ENCODE measurements at places on chromosomes 2 and 18.
A peak's percentile ranks its signal among the peaks of the same experiment; 100 is the strongest.

DNA sequence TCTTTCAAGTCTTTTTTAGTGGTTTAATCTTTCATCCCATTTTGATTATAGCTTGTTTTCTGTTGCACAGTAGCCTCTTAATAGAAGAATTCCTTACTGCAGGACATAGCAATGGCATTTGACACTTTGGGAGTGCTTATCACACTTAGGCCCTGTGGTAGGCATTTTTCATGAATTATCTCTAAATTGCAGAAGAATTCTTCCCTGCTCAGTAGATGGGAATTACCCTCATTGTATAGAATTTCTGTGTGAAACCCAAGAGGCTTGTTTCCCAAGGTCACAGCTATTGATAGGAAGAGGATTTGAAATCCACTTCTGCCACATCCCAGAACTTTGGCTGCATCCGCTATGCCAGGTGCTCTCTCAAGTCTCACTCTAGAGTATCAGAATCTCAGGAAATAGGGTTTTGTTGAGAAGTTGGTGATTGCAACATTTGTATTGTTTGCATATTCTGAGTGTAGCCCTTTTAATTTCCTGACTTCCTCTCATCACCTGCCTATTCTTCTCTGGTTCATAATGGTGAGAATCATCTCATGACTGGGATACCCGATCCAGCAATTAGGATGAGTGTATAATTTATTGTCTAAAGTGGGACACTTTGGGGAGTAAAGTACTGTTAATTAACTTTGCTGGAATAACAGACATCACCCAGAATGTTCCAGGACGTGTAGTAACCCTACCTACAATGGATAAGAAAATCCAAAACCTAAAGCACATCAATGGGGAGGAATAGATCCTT lies 255.2 kb upstream of the RASGRP3 start:
- no peak for DNase-seq

DNA sequence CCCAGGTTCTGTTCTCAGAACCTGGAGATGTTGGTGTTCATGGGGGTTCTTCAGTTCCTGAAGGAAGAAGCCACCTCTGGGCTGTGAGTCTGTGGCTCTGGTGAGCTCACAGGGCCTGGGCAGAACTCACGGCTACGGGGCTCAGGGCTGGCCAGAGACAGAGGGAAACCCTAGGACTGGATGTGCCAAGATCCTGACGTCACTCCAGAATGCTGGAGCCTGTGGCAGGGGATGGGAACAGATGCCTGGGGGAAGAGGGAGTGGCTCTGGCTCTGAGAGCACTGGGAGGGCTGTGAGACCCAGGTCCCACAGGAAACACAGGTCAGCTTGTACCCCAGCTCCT lies at the start of gene OTOF:
Gene OTOF, minus strand, starts transcription at position 214 of the 343 bp plus-strand sequence.
- DNase-seq = peak; percentile 78

DNA sequence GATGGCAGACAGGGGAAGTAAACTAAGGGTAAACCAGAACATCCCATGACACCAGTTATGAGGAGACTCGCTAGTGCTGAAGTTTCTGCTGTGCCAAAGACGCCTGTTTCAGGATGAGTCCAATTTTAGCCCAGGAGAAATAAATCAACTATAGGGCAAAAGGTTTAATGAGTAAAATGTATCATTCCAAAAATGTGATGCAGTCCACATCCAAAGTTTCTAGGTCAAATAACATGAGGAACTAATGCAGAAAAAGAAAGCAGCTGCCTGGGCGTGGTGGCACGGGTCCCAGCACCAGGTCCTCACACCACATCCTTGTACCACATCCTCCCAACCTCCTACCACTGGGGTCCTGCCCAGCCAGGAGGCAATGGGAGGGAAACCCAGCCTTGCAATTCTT lies 126.9 kb upstream of the CTAGE1 start:
- no peak for DNase-seq

DNA sequence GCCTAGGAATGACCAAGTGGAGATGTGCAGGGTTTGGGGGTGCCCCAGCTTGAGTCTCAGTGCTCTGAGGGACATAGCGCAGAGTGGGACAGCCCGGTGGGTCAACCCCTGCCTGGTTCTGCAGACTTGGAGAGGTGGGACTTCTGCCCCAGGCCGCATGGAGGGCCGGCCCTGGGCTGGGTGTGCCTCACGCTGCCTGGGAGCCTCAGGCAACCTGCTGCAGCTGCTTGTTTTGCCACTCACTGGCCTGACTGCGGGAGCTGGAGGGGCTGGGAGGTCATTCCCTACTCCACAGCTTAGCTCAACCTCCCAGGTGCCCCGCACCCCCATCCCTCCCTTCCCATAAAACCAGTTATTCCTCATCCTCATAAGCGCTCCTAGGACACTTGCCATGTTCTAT lies 33.1 kb downstream of the ODC1 start:
- no peak for DNase-seq

- no peak for DNase-seq
These were observed 272.2 kb downstream of the OSR1 start for GRCh38 chr2:19086231-19086651.

- DNase-seq = peak; percentile 56
These were observed 134.2 kb upstream of the CHAC2 start for GRCh38 chr2:53633441-53633840.

DNA sequence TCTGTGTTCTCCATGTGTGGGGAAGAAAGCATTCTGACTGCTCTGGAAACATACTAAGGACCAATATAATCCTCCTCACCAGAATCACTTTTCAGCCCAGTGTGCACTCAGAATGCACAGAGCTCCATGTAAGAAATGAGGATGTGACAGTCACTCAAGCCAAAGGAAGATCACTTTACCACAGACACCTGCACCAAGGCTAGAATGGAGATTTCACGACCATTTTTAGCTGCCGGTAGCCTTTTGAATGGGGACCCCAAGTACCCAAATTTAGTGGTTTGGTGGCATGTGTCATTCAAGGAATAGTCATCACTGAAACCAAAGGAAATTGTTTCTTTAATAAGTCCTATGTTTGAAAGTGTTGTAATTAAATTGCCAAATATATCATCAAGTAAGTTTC lies 613.2 kb upstream of the ACVR2A start:
- no peak for DNase-seq

DNA sequence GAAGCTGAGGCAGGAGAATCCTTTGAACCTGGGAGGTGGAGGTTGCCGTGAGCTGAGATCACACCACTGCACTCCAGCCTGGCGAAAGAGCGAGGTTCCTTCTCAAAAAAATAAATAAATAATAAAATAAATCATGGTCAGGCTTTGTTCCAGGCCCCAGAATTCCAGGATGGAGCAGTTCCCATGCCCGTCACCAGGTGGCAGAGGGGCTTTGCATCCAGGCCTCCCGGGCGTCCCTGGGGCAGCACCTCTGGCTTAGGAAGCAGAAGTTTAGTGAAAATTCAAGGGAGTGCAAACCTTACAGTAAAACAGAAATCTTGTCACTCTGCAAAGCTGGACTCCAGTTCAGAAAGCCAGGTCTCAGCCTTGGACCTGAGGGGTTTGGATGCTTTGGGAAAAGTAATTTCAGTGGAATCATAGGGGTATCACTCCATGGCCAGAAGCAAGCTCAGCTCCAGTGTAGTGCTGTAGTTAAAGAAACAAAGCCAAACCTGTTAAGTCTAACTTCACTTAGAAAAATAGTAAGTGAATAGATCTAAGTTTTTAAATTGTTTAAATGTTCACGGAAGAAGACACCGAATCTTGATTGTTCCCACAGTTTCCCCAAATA lies 512.7 kb downstream of the CMPK2 start:
- DNase-seq = peak; percentile 86

DNA sequence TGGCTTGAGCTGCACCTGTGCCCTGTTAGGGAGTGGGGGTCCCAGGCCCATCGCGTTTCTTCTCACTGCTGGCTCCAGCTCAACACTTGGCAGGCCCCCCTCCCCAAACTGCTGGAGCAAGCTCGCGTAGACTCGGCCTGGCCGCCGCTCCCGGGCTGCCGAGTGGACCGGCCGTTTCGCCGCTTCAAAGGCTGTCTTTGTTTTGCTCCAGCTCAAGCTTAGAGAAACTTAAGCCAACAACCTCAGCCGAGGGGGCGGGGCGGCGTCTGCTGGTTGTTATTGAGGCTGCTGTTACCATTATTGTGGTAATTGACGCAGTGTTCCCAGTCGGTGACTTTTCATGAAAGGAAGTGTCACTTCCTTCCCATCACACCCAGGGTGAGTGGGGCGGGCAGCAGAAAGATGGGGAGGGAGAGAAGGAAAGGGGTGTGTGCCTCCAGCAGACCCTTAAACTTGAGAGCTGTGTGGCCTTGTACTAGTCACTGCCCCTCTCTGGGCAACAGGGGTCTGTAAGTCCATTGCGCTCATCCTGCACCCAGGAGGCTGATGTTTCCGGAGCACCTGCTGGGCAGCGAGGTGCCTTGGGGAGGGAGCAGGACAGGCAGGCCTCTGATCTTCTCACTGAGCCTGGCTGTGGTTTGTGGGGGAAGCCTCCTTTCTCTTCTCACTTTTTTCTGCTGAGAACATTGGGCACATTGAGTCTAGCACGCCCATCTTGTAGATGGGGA lies 2.1 kb downstream of the ARID5A start:
- no peak for DNase-seq

DNA sequence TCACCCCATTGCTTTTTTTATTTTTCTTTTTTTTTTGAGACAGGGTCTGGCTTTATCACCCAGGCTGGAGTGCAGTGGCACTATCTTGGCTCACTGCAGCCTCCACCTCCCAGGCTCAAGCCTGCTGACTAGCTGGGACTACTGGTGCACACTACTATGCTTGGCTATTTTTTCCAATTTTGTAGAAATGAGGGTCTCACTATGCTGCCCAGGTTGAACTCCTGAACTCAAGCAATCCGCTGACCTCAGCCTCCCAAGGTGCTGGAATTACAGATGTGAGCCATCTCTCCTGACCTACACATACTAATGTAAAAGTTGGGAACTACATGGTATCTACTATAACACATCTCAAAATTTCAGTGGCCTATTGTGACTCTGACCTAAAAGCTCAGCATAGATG lies 101.2 kb downstream of the FMNL2 start:
- no peak for DNase-seq

GRCh38 chr2:121519732-121520640 lies 10.7 kb upstream of the RNU4ATAC start:
- no peak for DNase-seq

GRCh38 chr2:19685731-19686130 lies 216.1 kb downstream of the TTC32 start:
- DNase-seq = peak; percentile 34

- DNase-seq = peak; percentile 84
These were observed 300.4 kb downstream of the KCNS3 start for GRCh38 chr2:18178736-18179349.

- DNase-seq = no peak
These were observed 19.8 kb upstream of the GPR55 start for GRCh38 chr2:230944757-230945372.

DNA sequence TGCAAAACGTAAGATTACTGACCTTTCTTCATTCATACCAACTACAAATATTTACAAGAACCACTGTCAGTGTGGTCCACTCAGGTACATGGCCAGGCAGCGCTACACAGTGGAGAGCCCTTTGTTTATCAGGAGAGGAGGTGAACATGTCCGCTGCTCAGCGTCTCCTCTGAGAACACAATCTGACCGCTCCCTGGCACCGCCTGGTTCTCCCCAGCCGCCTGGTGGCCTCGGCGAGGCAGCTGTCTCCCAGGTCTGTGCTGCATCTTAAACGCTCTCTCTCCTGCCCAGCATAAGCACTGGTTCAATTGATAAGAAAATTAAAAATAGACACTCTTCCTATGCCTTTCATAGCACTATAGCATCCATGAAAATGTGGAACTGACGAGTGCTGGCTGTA lies 146.8 kb upstream of the PXDN start:
- DNase-seq = no peak

DNA sequence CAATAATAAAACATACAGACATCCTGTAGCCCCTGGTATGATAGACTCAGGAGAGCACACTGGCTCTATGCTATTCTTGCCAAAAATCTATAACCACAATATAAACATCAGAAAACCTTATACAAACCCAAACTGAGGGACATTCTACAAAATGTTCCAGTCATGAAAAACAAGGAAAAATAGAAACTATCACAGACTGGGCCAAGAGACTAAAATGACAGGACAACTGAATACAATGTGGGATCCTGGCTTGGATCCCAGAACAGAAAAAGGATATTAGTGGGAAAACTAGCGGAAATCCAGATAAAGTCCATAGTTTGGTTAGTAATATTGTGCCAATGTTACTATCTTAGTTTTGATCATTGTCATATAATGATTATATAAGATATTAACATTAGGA lies 29.6 kb upstream of the EPAS1 start:
- peak; percentile 31 for DNase-seq

DNA sequence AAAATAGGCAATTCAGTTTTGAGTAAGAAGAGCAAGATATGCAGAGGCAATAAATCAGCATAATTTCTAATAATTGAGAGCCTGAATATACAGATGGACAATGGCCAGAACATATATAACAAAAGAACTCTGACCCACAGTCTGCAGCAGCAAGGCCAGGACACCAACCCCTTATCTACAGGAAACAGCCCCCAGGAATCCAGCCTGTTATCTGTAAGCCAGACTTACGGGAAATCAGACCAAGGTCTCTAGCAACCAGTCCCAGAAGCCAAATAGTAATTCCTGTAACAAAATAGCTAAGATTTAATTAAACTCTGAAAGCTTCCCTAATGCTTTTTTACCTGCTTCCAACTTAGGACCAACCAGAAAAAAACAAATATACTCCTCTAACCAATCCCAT lies 434.5 kb upstream of the GYPC start:
- DNase-seq = no peak

DNA sequence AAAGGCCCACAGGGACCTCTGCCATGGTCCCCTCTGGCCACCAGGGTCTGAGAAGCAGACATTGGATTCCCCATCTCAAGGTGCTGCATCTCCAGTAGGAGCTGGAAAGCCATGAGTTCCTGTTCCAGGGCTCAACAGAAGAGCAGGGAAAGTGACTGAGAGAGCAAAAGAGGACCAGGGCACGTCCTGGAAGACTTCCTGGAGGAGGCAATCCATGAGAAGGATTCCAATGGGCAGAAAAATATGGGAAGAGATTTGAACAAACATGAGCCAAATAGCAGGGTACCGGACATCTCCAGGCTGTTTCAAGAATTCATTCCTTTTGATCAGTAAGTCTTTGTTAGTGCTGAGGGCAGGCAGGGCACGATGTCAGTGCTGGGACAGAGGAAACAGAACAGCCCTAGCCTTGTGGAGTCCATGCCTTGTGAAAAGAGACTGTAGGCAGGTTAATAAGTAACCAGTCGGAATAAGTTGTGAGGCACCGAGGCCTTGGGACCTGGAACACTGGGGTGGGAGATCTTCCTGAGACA lies 72.8 kb upstream of the TWIST2 start:
- DNase-seq = no peak

DNA sequence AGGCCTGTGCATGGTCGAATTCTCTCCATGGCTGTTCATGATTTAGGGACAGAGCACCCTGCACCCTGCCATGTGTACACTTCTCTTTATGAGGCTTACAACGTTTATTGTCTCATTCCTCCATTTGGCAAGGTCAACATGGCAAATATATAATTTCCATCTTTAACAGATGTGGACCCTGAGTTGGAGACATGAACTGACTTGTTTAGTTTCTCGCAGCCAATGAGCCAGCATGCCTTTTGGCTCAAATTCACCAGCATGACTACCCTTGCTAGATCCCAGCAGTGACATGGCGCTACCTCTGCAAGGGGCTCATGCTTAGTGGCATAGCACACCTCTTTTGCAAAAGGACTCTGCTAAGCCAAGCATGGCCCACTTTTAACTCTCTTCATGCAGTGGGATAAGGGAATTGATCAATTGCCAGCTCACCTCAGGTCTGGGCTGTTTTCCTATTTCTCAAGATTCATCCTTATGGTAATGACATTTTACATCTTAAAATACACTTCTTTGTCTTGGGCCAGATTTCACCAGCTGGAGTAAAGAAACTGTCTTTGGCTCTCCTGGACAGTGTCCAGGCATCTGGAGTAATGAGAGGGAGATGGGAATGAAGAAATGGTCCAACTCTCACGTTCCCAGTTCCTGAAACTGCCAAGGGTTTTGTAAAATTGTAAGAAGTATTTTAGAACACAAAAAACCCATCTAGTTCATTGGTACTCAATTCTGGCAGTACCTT lies 159.5 kb downstream of the SETBP1 start:
- DNase-seq = no peak

Data from adipocyte (in vitro differentiated cells).